Testis (tissue), 5 donors: ENCODE measurements at places on chromosomes 3 and 15.

DNA sequence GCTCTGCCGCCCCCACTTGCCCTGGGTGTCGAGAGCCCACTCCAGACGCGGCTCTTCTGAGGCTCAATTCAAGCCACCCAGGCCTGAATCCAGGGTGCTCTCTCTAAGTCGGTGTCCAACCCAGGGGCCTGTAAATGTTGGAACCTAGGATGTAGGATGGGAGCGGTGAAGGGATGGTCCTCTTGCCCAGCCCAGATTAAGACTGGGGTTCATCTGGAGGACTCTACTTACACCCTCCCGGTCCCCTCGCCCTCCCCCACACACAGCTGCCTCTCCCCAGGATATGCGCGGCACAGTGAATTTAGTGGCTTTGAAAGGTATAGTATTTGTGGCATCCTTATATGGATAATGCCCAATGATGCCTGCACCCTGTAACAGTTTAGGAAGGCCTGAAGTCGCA, 822 bp upstream of the FBN1 start:
- DNase-seq: no peak

GRCh38 chr3:183220828-183221227, 32.2 kb upstream of the B3GNT5 start:
- DNase-seq: no peak

DNA sequence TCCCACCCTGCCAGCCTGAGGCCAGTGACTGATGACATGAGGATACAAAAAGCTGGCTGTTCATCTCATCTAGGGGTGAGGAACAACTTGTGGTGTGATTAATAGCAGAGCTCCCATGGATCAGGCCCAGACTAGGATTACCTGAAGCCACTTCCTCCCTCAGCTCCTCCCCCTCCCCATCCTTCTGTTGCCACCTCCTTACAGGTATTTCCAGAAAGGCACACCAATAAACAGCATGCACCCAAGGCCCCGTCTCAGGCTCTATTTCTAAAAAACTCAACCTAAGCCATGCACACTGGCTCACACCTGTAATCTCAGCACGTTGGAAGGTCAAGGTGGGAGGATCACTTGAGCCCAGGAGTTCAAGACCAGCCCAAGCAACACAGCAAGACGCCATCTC, 54.1 kb downstream of the SRGAP3 start:
- DNase-seq: no peak

DNA sequence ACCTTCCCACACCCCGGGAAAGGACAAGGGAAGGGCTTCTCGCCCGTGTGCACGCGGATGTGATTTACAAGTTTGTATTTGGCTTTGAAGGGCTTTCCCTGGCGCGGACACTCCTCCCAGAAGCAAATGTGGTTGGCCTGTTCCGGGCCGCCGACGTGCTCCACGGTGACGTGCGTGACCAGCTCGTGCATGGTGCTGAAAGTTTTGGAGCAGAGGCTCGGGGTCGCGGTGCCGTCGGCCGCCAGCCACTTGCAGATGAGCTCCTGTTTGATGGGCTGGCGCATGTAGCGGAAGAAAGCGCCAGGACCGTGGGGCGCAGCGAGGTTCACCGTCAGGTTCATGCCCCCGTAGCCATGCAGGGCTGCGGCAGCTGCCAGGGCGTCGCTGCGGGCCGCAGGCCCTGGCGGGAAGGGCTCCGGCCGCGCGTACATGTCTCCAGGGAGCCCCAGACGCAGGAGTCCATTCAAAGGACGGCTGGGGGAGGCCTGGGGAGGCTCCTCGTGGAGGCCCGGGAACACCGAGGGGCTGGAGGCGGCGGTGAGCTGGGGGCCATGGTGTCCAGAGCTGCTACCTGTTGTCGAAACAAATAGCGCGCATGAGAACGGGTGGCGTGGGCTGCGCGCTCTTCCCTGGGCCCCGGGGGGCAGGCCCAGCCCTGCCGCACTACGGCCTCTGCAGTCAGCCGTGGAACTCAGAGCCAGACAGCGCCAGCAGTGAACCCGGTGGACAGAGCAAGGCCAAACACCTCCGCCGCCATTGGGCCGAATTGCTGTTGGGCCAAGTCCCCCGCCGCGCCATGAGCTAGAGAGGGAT, 10.2 kb downstream of the ZIC4 start:
- no peak for DNase-seq

DNA sequence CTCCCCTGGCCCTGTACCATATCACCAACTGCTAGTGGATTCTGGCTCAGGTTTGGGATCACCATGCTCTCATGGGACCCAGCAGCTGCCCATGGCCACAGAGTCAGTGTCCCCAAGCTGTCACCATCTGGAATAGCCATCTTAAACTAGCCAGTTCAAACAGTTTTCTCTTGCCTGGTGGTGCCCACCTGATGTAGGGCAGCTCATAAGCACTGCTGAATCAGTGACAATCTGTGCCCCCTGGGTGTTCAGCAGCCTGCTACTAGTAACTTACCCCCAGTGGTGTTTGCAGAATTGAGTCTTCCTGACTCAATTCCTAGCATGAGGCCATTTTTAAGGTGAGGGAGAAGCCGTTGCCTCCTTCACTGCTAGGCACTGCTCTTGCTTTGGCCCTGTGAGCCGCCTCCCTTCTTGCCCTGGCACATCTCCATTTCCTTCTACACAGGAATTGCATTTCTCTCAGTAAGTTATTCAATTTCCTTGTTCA, 7.9 kb downstream of the RPSA start:
- no peak for DNase-seq

DNA sequence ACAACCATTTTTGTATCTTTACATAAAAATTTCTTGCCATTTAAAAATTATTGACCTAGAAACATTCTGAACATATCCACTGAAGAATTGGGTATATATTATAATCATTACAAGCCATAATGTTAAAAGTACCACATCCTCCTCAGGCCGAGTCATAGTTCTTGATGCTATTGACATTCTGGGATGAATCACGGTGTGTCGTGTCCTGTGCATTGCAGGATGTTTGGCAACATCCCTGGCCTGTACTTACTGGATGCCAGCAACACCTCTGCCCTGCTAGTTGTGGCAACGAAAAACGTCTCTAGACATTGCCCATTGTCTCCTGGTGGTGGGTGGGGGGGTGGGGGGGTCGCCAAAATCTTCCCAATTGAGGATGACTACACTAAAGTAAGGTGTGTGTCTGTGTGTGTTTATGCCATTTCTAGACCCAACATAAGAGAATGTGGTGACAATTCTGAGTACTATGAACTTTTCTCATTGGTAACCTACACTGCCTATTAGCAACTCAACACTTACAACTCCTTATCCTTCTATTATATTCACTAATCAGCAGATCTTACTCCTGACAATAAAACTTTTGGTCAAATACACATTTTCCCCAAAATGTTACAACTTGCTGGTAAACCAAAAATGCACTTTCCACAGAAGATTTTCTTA, 471.6 kb downstream of the FOXP1 start:
- no peak for DNase-seq

DNA sequence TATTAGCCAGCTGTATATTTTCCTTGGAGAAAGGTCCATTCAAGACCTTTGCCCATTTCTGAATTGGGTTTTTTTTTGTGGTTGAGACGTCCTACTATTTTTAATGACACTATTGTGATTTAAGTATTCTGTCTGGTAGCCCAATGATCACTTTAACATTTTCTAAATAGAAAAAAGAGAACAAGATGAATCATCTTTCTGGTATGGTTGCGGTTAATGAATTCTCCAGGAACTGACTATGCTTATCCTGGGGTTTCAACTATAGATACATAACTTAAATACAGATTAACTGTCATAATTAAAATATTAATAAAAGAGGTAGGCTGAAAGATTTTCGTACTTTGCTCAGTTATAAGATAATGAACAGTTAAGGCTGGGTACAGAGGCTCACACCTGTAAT, 51.9 kb downstream of the PBRM1 start:
- DNase-seq: no peak

DNA sequence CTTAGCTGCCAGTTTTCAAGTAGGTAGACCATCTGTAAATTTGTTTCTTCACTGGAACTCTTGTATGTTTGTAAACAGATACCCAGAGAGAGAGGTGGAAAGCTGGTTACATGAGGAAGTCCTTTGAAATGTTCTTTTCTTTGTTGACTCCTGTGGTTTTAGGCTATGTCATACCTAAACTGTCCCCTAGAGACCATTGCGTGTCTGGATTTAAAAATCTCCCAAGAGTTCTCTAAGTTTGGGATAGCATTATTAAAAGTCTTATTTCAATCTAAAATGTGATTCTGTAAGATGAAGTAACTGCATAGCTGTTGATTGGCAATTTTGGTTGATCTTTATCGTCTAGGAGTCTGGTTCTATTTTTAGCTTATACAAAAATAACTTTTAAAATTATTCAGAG, 127.2 kb downstream of the GHSR start:
- DNase-seq: no peak

DNA sequence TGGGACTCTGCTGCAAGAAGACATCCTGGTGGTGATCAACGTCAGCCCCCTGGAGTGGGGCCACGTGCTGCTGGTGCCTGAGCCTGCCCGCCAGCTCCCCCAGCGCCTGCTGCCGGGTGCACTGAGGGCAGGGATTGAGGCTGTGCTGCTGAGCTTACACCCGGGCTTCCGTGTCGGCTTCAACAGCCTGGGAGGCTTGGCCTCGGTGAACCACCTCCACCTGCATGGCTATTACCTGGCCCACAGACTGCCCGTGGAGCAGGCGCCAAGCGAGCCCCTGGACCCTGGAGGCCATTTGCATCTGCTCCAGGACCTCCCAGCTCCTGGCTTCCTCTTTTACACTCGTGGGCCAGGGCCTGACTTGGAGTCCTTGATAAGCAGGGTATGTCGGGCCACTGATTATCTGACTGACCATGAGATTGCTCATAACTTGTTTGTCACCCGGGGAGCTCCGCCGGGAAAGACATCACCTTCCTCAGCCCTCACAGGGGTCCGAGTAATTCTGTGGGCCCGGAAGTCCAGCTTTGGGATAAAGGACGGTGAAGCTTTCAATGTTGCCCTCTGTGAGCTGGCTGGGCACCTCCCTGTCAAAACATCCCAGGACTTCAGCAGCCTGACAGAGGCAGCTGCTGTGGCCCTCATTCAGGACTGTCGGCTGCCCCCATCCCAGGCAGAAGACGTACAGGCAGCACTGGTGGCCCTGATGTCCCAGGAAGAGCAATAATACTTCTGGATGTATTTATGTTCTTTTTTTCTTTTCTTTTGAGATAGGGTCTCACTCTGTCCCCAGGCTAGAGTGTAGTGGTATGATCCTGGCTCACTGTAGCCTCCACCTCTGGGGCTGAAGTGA, 7.6 kb downstream of the GDPGP1 start:
- DNase-seq: no peak

DNA sequence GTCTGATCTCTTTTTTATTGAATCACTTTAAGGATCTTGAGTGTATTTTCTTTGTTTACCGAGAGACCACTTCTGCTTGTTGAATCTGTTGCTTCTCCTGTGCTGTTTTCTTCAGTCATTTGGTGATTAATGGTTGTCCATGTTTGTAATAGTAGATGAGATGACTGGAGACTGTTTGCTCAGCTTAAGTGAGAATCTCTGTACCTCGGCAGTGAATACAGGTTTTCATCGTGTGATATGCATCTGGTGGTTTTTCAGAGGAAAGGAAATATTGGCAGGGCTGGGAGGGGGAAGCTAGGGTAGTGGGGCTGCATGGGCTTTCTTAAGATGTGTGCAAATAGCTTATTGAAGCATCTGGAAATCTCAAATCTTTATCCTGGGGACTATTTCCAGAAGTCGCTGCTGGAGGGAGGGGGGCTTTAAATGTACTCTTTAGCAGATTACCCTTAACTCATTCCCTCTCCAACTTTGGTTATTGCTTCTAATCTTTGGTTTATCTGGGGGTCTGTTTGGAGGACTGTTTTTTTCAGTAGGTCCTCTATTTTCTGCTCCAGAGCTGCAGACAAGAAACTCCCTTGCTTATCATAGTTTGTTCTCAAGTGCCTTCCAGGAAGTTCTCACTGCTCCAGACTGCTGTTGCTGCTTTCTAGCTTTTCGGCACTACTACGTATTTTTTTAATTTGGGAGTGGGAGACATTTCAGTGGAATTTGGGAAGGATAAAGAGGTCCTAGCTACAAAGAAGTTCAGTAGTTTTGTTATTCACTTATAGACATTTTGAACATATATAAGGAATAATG, 19.4 kb downstream of the CMTM8 start:
- no peak for DNase-seq

DNA sequence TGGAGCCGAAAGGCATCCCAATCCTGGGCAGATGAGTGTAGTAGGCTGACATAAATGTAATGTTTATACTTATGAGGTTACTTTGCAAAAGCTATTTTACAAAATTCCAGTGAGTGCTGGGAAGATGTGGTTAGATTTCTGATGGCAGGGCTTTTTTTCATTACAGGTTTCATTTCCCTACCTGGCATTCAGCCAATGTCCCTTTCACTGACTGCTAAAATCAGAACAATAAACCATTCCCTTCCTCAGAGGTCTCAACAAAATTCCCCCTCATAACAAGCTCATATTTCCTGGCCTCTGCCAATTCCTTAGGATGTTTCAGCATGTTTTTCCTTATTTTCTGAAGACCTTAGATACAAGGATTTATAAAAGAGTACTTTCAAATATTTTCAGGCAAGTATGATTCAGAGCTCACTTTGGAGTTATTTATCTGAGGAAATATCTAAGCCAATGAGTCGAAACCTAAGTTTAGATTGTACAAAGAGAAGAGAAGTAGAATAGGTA, 40.9 kb upstream of the CCDC80 start:
- DNase-seq: no peak

DNA sequence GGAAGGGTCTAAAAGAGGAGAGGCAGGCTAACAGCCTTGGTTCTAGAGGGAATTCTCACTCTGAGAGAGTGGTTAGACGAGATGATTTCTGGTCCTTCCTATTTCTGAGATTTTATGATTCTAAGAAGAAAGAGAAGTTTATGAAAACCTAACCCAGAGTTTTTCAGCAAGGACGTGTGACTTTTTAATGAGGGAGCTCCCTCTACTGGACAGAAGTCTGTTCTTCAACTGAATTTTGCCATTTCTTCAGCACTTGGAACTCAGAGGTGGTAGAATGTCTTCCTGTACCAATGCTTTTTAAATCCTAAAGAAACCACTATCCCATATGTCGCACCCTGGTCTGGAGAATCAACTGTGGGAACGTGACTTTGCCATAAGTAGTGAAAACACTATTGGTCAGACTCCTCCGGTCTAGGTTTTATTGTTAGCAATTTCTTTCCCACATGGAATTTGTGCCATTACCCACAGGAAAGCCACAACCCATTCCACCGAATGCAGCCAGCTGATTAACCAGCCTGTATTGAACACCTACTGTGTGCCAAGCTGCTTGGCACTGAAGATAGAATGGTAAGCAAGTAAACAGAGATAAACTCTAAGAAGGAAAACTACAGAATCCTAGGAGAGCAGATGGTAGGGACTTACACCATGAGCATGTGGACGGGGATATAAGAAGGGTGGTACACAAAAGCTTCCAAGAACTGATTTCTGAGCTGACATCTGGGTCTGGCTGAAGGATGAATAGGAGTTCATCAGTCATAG, 199.5 kb upstream of the LMCD1 start:
- DNase-seq: no peak

DNA sequence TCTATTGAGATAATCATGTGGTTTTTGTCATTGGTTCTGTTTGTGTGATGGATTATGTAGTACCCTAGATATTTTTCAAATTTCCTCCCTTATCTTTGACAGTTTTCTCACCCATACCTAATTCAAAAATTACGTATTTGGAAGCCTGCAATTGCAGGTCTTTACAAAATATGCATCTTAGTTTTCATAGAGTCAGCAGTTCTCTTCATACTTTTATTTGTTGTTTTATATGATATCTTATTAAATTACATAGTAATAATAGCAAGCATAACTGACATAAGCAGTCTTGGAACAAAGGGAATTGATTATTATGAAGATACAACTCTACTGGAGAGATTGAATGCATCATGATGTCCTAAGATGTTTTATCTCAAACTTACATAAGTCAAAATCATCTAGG, 215.3 kb upstream of the CHRM5 start:
- DNase-seq: no peak
